ENCODE measurements at places on chromosomes 5 and 9. TPM values are rescaled to one million over a fixed set of nuclear protein-coding genes. Genes with fewer than 3 reads are reported as not detected.

- H3K36me3 ChIP-seq, result no peaks in the 10 kb centered on the region
- no peak overlapping the region for H3K27ac ChIP-seq
- no peaks in the 10 kb centered on the region for H3K27me3 ChIP-seq
- DNase-seq, result no peak
Measured at GRCh38 chr5:20434786-20435185, 446.8 kb upstream of the CDH18 start.

- H3K4me1 ChIP-seq, result peaks cover 41% of the 10 kb centered on the region
- no peaks in the 10 kb centered on the region for H3K27me3 ChIP-seq
- H3K36me3 ChIP-seq, result peaks cover 14% of the 10 kb centered on the region
- H3K4me3 ChIP-seq, result peak overlapping the region; percentile 81
- no peak overlapping the region for H3K27ac ChIP-seq
Measured at GRCh38 chr5:177552839-177553455, 1.4 kb downstream of the FAM193B start.

- H3K27me3 ChIP-seq, result no peaks in the 10 kb centered on the region
- H3K27ac ChIP-seq, result no peak overlapping the region
- H3K36me3 ChIP-seq, result no peaks in the 10 kb centered on the region
- no peaks in the 10 kb centered on the region for H3K4me1 ChIP-seq
- DNase-seq, result no peak
- H3K4me3 ChIP-seq, result no peak overlapping the region
Measured at GRCh38 chr5:9263656-9264055, 282.2 kb downstream of the SEMA5A start.

DNA sequence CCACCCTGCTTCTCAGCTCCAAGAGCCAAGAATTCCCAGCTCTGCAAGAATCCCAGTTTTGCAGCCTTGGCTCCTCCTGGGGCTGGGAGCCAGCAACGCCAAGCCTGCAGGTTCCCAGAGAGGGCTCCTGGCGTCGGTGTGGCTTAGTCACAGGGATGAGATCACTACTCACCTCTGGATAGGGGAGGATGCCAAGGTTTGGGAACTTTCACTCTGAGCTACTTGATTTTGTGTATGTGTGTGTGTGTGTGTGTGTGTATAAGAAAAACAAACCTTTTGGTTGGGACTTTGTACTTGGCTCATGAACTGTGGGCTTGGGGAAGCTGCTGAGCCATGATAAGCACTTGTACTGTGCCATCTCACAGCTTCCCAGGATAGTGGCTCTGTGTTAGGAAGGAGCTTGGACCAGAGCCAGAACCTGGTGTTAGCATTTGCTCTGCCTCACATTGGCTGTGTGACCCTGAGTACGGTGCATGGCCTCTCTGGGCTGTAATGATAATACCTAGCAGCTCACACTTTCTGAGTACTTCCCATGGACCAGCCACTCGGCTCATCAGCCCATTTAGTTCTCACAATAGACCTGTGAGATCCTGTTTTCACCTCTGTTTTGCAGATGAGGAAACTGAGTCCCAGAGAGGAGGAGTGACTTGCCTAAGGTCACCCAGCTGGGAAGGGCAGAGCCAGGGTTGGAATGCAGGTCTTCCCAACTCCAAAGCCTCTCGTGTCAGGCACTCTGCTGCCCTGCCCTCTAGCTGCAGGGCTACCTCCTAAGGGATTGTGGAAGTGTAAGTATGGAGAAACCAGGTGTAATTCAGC is 41.4 kb upstream of the DAB2IP start:
- H3K27me3 ChIP-seq, result peaks cover 46% of the 10 kb centered on the region
- no peaks in the 10 kb centered on the region for H3K36me3 ChIP-seq
- no peak overlapping the region for H3K4me3 ChIP-seq
- H3K27ac ChIP-seq, result no peak overlapping the region
- no peak for DNase-seq
- H3K4me1 ChIP-seq, result peaks cover 6% of the 10 kb centered on the region

Gene S100Z
- total RNA-seq, result 1.5 TPM

Data from activated T-helper 1 cell treated with anti-CD3 and anti-CD28 coated beads, Interleukin-12 subunit alpha, Interleukin-12 subunit beta, Interleukin-2, Interleukin-4 antibody, amounts not matched to agents 30 ng/mL and 10 ng/mL and 1 ng/mL, durations not matched to agents 14 hours and 24 hours and 36 hours (primary cell).